ENCODE measurements at places on chromosomes 4 and X. TPM values are rescaled to one million over a fixed set of nuclear protein-coding genes. Genes with fewer than 3 reads are reported as not detected.

SAP30 gene
- total RNA-seq: 5.1 TPM

MAGEB1 gene
- not detected for total RNA-seq

SCML2 gene
- total RNA-seq: 0.64 TPM

PASD1 gene
- total RNA-seq: not detected

MAOB gene
- 5.5 TPM for total RNA-seq

GRIA3 gene
- 0.36 TPM for total RNA-seq

ALAS2 gene
- not detected for total RNA-seq

ARMCX4 gene
- total RNA-seq: 3.1 TPM

SATL1 gene
- total RNA-seq: not detected

PHEX gene
- 0.36 TPM for total RNA-seq

ERAS gene
- not detected for total RNA-seq

CRMP1 gene
- total RNA-seq: 1.8 TPM

IL21 gene
- total RNA-seq: not detected

PDCL2 gene
- 0.28 TPM for total RNA-seq

BEX5 gene
- total RNA-seq: 0.80 TPM

ADGRL3 gene
- total RNA-seq: 4.1 TPM

TLL1 gene
- total RNA-seq: 1.5 TPM

C1GALT1C1 gene
- 8.8 TPM for total RNA-seq

TMEM144 gene
- 8.1 TPM for total RNA-seq

SLC10A4 gene
- total RNA-seq: not detected

Measured in esophagus mucosa (tissue), 1 donor.